ENCODE measurements at places on chromosomes 1 and 21. TPM values are rescaled to one million over a fixed set of nuclear protein-coding genes. Genes with fewer than 3 reads are reported as not detected.

ROR1 gene
- total RNA-seq, result 1.4 TPM

MX2 gene
- 2.8 TPM for total RNA-seq

- peak; percentile 98 for DNase-seq
These were observed 26.8 kb downstream of the CCN1 start for GRCh38 chr1:85607126-85607920.

DNA sequence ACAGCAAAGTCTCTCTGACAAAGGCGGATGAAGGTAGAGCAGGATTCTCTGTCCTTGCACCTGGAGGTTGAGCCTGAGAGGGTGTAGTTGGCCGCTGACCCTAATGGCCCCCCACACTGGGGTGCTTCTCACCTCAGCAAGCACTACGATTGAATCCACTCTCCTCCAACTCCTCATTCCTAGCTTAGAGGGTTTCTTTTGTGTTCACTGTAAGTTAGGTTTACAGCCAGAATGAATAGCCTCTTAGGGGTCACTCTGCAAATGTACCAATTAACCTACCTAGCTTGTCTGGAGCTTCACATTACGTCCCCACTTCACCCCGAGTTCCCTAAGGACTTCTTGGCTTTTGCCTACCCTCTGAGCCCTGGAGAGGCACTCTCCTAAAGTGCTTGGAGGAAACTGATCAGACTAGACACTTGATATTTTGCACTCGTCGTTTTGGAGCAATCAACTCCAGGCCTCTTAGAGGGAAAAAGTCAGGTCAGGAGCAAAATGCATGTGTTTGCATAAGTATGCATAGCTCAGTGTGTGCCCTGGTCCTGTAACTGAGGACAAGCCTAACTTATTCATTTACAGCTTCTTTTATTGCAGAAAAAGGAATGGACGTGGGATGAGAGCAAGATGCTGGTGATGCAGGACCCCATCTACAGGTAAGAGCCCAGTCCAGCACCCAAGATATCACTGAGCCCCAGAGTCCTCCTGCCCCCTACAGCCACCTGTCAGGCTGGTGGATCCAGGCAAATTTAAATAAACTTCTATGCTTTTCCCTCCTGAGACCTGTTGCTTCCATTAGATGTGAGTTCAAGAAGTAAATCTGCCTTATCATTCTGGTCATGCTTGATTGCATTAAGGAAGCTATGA, 76.4 kb downstream of the SPATA46 start:
- no peak for DNase-seq

DNA sequence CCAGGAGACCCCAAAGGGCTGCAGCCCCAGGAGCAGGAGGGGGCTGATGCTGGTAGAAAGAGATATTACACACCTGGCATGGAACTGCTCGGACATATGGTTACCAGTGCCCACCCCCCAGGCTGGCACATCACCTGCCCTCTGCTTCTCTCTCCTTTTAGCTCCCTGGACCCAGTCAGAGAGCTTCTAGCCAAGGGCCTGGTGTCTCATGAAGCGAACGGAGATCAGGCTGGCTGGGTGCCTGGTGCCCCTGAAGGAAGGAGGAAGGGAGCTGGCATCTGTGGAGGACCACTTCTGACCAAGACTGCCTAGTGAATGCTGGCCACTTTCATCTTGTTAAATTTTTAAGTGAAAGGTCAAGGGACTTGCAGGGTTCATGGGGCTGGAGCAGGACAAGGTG, 53.1 kb downstream of the FOXO6 start:
- no peak for DNase-seq

DNA sequence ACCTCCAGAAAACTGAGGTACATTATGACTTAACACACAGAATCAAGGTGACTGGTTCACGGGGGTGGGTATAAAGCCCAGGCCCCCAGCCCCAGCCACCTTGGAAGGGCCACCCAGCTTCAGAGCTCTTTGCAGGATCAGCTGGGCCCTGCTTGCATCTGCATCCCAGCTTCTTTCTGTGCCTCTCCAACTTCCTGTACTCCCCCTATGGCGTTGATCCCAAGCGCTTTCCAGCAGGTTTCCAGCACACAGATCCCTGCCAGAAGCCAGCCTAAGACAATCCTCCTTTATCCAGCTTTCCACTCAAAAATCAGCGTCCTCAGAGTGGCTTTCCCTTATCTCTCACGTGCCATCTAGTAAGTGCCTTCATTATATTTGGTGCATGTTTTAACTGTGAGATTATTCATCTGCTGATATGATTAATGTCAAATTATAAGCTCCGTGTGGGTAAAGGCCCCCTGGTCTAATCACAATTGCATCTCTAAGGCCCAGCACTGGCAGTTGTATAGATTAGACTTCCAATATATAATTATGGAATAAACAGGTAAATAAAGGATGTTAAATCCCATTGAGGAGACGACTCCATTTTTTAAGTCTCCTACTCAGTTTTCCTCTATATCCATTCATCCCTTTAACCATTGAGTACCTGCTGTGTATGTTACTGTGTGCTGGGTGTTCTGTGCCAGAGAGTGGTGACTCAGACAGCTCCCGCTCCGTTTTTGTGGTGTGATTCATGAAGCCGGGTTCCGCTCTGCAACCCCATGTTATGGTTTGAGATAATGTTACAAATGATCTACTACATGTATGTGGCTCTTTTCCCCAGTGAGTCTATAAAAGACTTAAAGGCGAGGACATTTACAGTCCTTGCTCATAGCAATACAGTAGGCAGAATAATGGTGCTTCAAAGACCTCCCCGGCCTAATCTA, 387.6 kb downstream of the PCP4 start:
- peak; percentile 69 for DNase-seq

Measured in MG63 (cell line).